Right kidney (tissue), 9 donors: ENCODE measurements at places on chromosomes 12 and 14.

GRCh38 chr14:98908050-98908449 is 363.9 kb downstream of the BCL11B start:
- no peak for DNase-seq

- no peak for DNase-seq
These were observed 8.3 kb downstream of the PXN start for GRCh38 chr12:120257041-120257821.

DNA sequence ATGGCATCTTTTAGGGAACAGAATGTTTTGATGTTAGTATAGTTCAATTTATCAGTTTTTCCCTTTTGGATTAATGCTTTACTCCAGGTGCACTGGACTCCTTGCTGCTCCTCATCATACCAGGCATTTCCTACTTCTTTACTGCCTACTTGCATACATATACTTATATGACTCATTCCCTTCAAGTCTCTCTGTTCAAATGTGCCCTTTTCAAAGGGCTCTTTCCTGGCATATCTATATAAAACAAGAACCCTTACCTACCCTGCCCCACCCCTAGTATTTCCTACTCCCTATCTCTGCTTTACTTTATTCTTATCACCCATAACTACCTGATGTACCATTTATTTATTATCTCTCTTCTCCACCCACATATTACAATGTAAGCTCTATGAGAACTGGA is 90.6 kb downstream of the CAPZA3 start:
- DNase-seq = no peak

GRCh38 chr14:67952786-67953185 is 133.2 kb downstream of the RAD51B start:
- DNase-seq = no peak

DNA sequence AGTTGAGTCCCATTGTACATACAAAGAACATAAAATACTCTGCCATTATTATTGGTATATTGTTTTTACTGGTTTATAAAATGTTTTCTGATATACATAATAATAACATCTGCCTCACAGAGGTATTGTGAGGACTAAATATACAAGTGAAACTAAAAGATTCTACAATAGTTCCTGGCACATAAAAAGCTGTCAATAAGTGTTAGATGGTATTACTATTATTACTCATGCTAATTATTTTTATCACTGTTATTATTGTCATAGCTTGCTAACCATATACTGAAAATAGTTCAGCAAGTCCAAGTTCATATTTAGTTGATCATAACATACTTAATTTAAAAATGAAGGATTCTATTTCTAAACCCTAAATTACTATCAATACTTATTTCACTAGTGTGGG is 34.4 kb downstream of the BTG1 start:
- DNase-seq = no peak

- no peak for DNase-seq
These were observed 51.8 kb upstream of the MMP17 start for GRCh38 chr12:131776237-131776889.

DNA sequence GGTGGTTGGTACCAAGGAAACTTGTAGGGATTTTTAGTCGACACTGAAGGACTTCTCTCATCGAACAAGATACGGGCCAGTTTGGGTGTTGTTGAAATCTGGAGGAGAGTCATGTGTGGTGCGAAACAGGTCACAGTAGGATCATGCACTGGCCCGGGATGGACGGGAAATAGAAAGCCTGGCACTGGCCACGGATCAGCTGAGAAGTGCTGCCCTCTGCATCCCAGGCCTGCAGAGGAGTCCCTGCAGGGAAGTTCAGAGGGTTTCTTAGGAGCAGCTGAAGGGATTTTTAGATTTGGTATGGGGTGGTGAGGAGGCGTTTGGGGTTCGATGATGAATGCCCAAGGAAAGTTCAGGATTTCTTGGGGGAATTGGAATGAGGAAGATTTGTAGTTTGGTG is 63.1 kb downstream of the TSPAN9 start:
- DNase-seq = no peak

DNA sequence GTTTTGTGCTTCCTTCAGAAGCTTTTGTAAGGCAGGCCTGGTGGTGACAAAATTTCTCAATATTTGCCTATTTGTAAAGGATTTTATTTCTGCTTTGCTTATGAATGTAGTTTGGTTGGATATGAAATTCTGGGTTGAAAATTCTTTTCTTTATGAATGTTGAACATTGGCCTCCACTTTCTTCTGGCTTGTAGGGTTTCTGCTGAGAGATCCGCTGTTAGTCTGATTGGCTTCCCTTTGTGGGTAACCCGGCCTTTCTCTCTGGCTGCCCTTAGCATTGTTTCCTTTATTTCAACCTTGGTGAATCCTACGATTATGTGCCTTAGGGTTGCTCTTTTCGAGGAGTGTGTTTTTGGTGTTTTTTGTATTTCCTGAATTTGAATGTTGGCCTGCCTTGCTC is 58.2 kb downstream of the NUBPL start:
- no peak for DNase-seq

DNA sequence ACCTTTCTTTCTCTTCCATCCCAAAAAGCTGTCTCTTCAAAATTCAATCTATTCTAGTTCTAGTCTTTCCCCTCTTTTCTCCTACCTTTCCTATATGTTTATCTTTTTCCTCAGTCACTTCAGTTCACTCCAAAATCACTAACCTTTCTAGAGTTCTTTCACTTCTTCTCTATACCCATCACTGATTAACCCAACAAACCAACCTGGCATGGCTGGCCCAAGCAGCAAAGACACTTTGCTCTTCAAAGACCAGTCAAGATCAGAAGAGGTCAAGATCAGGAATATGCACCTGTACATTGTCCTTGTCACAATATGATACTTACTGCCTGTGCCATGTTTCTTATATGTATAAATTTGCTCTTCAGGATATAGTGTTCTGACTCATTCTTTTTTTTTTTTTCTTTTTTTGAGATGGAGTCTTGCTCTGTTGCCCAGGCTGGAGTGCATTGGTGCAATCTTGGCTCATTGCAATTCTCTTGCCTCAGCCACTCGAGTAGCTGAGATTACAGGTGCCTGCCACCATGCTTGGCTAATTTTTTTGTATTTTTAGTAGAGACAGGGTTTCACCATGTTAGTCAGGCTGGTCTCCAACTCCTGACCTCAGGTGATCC is 112.9 kb downstream of the C12orf42 start:
- no peak for DNase-seq

- DNase-seq = no peak
These were observed 66.4 kb downstream of the UNC79 start for GRCh38 chr14:93496856-93497741.

GRCh38 chr12:110234331-110234751 is 46.7 kb upstream of the ATP2A2 start:
- DNase-seq = no peak

- DNase-seq = no peak
These were observed 201.9 kb upstream of the RBM19 start for GRCh38 chr12:114168061-114168460.

DNA sequence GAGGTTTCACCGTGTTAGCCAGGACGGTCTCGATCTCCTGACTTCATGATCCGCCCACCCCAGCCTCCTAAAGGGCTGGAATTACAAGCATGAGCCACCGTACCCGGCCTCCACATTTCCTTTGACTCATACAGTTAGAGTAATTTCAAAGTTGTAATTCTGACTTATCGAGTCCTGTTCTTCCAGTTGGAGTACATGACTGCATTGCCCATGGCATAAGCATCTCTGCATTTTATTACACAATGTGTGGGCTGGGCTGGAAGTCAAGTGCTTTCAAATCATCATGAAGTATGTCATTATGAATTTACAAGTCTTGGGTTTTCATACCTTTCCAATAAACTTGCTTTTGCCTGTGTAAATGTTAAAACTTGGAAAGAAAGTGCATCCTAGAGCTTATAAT is 1295.7 kb upstream of the FLRT2 start:
- DNase-seq = no peak

GRCh38 chr12:69284131-69284530 is 44.8 kb downstream of the CPSF6 start:
- peak; percentile 28 for DNase-seq

GRCh38 chr12:131436922-131437705 is 273.8 kb upstream of the SFSWAP start:
- no peak for DNase-seq

- no peak for DNase-seq
These were observed 2.6 kb downstream of the IFFO1 start for GRCh38 chr12:6553051-6553868.

GRCh38 chr14:81464253-81465002 is 64.3 kb upstream of the STON2 start:
- DNase-seq = peak; percentile 75

DNA sequence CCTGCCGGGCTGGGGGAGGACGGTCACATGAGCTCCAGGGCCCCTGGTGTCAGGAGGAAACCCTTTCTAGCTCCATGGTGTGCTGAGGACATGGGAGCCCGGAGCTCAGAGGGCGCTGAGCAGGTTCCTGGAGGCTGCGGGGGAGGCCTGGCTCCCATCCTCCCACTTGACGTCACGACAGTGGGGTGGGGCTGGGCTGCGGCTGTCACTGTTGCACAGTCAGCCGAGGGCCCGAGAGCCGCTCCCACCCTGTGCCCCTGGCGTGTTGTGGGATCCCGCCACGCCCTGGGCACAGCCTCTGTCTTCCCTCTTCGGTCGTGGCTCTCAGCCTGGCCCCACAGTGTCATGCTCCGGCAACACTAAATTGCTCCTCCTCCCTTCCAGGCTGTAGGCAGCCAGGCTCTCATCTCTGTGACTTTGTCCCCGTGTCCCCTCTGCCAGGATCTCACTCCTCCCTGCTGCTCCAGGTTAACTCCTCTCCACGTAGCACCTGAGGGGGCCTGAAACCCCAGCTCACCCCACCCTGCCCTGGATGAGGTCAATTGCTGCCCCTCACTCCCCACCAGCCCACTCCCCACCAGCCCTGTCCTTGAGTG is 33.0 kb downstream of the BEGAIN start:
- DNase-seq = peak; percentile 61

DNA sequence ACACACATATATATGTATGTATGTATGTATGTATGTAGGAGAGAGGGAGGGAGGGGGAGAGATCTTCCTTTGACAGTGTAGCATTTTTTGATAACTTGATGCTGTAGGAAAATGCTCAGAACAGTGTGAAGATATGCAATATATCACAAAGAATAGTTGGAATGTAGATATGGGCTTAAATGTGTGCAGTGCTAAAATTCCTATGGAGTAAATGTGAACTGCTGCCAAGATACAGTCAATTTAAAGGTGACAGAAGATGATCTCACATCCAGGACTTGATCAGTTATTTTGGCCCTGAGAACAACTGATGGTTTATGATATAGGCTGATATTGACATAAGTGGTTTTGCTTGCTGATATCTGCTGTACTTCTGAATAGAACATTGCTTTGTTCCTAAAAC is 84.2 kb downstream of the DAAM1 start:
- DNase-seq = no peak

DNA sequence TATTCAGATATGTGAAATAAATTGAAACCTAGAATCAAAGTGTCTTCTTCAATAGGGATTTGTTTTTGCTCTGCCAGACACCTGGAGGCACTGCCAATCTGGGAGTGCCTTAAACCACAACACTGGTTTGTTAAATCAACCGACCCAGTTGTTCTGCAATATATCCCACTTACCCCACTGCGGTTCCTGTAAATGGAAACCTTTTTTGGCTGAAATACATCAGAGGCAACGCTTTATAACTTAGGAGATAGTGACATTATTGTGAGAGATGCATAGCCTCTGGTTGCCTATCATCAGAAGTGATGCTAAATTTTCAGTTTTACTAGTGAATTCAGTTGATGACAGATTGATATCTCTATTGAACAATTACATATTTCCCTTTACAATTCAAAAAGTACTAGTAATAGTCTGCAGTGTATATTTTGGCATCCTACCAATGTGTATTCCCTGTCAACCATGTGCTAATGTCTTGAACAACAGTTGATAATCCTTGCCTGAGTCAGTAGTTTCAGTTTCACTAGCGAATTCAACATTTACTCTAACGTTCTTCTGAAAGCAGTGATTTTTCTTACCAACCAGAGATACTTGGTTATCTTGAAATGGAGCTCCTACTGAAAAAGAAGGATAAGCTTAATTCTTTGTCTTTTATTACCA is 30.5 kb downstream of the PPP2R5C start:
- no peak for DNase-seq

DNA sequence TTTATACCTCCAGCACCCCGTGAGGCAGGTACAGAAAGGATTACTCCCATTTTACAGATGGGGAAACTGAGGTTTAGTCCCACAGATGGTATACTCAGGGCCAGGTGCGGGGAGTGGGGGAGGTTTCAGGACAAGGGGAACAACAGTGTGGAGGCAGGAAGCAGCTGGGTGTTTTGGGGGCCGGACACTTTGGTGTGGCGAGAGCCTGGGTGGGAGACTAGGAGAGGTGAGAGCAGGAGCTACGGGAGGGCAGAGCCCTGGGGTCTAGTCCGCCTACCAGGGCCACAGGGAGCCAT is 61.7 kb downstream of the DIO3 start:
- DNase-seq = no peak

GRCh38 chr12:112236386-112236785 is 111.0 kb downstream of the TRAFD1 start:
- DNase-seq = no peak

DNA sequence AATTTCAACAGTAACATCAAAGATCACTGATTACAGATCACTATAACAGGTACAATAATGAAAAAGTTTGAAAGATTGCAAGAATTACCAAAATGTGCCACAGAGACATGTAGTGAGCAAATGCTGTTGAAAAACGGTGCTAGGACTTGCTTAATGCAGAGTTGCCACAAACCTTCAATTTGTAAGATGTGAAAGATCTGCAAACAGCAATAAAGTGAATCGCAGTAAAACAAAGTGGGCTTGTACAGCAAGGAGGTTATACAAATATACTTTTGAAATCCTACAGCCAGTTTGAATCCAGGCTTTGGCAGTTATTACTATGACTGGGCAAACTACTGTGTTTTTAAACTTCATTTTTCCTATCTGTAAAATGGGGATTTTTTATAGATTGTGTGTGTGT is 1.0 kb upstream of the PLEKHA5 start:
- DNase-seq = peak; percentile 27
